ENCODE measurements at places on chromosomes 7 and 10. TPM values are rescaled to one million over a fixed set of nuclear protein-coding genes. Genes with fewer than 3 reads are reported as not detected.

The OPN1SW gene
- polyA plus RNA-seq, result not detected

The ARMC3 gene
- not detected for polyA plus RNA-seq

The TMEM140 gene
- polyA plus RNA-seq, result 0.48 TPM

The RAPGEF5 gene
- polyA plus RNA-seq, result 2.1 TPM

The NEURL1 gene
- 0.12 TPM for polyA plus RNA-seq

- no peak for DNase-seq
- no peaks in the 10 kb centered on the region for H3K36me3 ChIP-seq
- no peaks in the 10 kb centered on the region for H3K27me3 ChIP-seq
- H3K4me1 ChIP-seq, result no peaks in the 10 kb centered on the region
- no peak overlapping the region for H3K27ac ChIP-seq
- H3K4me3 ChIP-seq, result no peak overlapping the region
Observed at GRCh38 chr10:4561296-4561695, 264.7 kb upstream of the AKR1E2 start.

- no peak overlapping the region for H3K4me3 ChIP-seq
- no peaks in the 10 kb centered on the region for H3K36me3 ChIP-seq
- no peaks in the 10 kb centered on the region for H3K27me3 ChIP-seq
- no peaks in the 10 kb centered on the region for H3K4me1 ChIP-seq
Observed at GRCh38 chr7:50637725-50638643, 72.8 kb upstream of the DDC start.

GRCh38 chr10:87635498-87636312 is 24.0 kb upstream of the PAPSS2 start:
- no peak overlapping the region for H3K27ac ChIP-seq
- no peaks in the 10 kb centered on the region for H3K27me3 ChIP-seq
- H3K36me3 ChIP-seq, result no peaks in the 10 kb centered on the region
- H3K4me3 ChIP-seq, result no peak overlapping the region

DNA sequence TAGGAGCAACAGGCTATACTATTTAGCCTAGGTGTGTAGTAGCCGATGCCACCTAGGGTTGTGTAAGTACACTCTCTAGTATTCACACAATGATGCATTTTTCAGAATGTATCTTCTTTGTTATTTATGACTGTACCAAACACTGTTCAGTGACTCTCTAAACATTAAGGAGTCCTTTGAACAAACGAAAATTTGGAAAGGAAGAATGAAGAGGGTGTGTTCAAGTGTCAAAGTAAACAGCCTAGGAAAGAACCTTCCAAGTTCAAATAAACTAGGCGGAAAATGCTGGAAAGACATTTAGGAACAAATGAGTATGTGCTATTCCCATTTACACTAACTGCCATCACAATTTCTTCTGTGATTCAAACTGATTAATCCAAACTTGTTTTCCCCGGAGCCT is 142.4 kb downstream of the CHCHD3 start:
- no peak overlapping the region for H3K27ac ChIP-seq
- DNase-seq, result no peak
- H3K36me3 ChIP-seq, result no peaks in the 10 kb centered on the region
- no peak overlapping the region for H3K4me3 ChIP-seq

GRCh38 chr7:55526770-55527169 is 45.5 kb downstream of the VOPP1 start:
- peaks cover 10% of the 10 kb centered on the region for H3K4me1 ChIP-seq
- H3K27ac ChIP-seq, result no peak overlapping the region
- H3K36me3 ChIP-seq, result no peaks in the 10 kb centered on the region
- H3K4me3 ChIP-seq, result no peak overlapping the region
- H3K27me3 ChIP-seq, result no peaks in the 10 kb centered on the region
- DNase-seq, result no peak

DNA sequence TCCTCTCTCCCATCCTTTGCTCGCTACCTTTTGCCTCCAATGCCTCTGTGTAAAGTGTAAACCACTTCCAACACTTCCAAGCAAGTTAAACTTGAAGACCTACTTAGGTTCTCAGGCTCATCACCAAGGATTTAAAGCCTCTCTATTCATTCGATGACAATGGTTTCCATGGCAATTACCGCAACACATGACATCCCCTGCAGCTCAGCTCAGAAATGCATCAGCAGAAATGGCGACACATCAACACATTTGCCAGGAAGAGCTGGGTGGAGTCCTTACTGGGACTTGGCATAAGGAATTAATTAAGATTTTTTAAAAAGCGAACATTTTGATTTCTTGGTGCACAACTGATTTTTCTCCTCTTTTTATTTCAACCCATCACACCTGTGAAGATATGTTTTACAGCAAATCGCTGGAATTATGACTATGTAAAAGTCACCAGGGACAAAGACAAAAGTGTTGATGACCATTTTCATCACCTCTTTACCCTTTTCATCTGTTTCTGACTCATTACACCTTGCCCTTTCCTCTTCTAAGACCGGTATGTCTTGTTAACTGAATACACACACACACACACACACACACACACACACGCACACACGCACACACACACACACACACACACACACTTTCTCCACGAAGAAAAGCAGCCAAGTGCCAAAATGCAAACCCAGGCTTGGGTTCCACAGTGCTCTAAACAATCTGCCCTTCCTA is 453.4 kb upstream of the CELF2 start:
- no peak for DNase-seq
- no peaks in the 10 kb centered on the region for H3K36me3 ChIP-seq

DNA sequence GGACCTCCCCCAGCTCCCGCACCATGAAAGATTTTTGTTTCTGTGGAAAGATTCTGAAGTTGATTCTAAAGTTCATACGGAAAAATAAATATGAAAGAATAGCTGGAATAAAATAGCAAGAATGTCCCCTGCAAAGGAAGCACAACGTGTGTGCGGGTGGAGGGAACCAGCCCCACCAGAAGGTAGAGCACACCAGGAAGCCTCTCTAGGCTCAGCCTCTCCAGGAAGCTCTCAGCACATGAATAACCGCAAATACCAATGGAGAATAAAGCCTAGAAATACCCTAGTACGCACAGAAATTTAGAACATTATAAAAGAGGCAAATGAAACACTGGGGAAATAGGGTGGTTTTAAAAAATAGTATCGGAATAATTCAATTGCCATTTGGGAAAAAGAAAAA is 24.6 kb upstream of the FAM170B start:
- H3K4me1 ChIP-seq, result no peaks in the 10 kb centered on the region
- H3K36me3 ChIP-seq, result no peaks in the 10 kb centered on the region
- no peak for DNase-seq
- no peaks in the 10 kb centered on the region for H3K27me3 ChIP-seq

GRCh38 chr10:104906112-104906511 is 265.0 kb downstream of the SORCS3 start:
- H3K36me3 ChIP-seq, result no peaks in the 10 kb centered on the region
- H3K27ac ChIP-seq, result no peak overlapping the region
- H3K27me3 ChIP-seq, result no peaks in the 10 kb centered on the region
- no peaks in the 10 kb centered on the region for H3K4me1 ChIP-seq

GRCh38 chr7:151865070-151865670 is 11.7 kb downstream of the PRKAG2 start:
- H3K36me3 ChIP-seq, result no peaks in the 10 kb centered on the region
- no peaks in the 10 kb centered on the region for H3K4me1 ChIP-seq
- H3K27ac ChIP-seq, result no peak overlapping the region
- no peak for DNase-seq
- no peaks in the 10 kb centered on the region for H3K27me3 ChIP-seq
- no peak overlapping the region for H3K4me3 ChIP-seq

- H3K36me3 ChIP-seq, result no peaks in the 10 kb centered on the region
- H3K27me3 ChIP-seq, result no peaks in the 10 kb centered on the region
- H3K27ac ChIP-seq, result no peak overlapping the region
- no peak for DNase-seq
- no peaks in the 10 kb centered on the region for H3K4me1 ChIP-seq
Observed at GRCh38 chr7:25238066-25238725, 9.9 kb upstream of the NPVF start.

DNA sequence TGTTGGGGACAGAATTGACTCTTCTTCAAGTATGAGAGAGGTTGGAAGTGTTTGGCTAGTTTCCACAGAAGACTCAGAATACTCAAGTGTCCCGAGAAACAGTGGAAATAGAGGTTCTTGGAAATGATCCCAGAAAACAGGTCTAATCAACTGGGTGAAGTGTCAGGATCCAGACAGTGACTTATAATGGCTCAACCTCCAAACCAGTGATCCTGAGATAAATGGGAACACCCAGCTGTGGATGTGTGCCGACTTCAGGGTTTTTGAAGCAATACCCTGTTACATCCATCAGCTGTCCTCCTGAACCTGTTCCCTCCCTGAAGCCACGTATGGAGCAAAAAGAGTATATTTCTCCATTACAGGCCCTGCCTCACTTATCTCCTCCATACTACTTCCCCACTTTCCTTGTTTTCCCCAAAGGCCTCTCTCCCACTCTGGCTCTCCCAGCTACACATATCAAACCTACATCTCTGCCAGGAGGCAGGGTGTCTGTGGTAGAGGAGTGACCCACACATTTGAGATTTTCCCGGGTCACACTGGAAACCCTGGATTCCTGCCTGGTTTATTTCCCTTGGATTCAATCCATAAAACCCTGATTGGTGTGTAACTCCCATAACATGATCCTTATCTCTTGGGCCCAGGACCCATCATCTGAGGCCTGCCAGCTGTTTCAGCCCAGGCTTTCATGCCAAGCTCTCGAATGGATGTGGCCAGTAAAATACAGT is 17.6 kb upstream of the ELOVL3 start:
- no peaks in the 10 kb centered on the region for H3K27me3 ChIP-seq
- H3K36me3 ChIP-seq, result no peaks in the 10 kb centered on the region
- DNase-seq, result no peak
- no peak overlapping the region for H3K27ac ChIP-seq
- H3K4me1 ChIP-seq, result no peaks in the 10 kb centered on the region
